ENCODE measurements at places on chromosomes 1 and 21. TPM values are rescaled to one million over a fixed set of nuclear protein-coding genes. Genes with fewer than 3 reads are reported as not detected.
A peak's percentile ranks its signal among the peaks of the same experiment; 100 is the strongest.

DNA sequence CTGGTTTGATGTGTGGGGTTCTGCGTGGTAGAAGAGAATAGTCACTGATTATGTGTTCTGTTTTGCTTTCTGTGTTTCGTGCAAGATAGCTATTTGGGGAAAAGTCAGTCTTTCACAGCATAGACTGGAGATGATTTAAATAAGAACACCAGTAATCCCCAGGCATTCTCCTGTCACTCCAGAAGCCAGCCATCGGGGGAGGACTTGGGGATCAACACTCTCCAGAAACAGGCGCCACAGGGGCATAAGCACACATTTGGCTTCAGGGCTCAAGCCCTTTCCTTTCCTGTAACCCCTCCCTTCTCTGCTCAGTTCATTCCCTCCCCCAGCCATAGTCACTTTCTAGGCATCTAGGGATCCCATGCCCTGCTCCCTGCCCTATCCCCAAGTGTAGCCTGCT is 97.3 kb upstream of the BEND5 start:
- DNase-seq, result no peak

- DNase-seq, result no peak
These were observed 71.6 kb downstream of the ST6GALNAC3 start for GRCh38 chr1:76146184-76146583.

NSUN4 gene
- polyA plus RNA-seq, result 21.4 TPM

- no peak for DNase-seq
These were observed 692.4 kb downstream of the KCNT2 start for GRCh38 chr1:195915826-195916225.

CLDN17 gene
- polyA plus RNA-seq, result not detected

RNF207 gene
- 8.7 TPM for polyA plus RNA-seq

LCE2C gene
- not detected for polyA plus RNA-seq

DNA sequence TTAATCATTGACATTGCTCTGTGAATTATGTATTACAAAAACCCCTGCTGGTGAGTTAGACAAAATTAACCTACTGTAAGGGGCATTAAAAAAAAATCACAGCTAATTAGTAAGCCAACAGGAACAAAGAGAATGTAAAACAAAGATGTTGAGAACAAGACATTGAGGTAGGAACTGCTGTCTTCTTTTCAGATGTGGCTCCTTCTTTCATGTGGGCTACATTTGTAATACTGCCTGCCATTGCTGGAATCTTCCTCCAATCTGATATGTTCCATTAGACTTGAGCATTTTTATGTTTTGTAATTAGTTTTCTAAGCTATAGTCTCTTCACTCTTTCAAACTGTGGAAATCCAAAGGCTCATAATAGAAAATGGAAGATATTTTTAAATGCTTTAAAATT is 353.0 kb downstream of the ADGRL2 start:
- no peak for DNase-seq

CLCA2 gene
- polyA plus RNA-seq, result 0.65 TPM

AMPD1 gene
- not detected for polyA plus RNA-seq

FBLIM1 gene
- polyA plus RNA-seq, result 143 TPM

GRCh38 chr1:223197923-223198627 is 55.0 kb upstream of the TLR5 start:
- DNase-seq, result no peak

ENAH gene
- polyA plus RNA-seq, result 121 TPM

GRCh38 chr21:27802816-27803475 is 836.1 kb upstream of the ADAMTS5 start:
- no peak for DNase-seq

DNA sequence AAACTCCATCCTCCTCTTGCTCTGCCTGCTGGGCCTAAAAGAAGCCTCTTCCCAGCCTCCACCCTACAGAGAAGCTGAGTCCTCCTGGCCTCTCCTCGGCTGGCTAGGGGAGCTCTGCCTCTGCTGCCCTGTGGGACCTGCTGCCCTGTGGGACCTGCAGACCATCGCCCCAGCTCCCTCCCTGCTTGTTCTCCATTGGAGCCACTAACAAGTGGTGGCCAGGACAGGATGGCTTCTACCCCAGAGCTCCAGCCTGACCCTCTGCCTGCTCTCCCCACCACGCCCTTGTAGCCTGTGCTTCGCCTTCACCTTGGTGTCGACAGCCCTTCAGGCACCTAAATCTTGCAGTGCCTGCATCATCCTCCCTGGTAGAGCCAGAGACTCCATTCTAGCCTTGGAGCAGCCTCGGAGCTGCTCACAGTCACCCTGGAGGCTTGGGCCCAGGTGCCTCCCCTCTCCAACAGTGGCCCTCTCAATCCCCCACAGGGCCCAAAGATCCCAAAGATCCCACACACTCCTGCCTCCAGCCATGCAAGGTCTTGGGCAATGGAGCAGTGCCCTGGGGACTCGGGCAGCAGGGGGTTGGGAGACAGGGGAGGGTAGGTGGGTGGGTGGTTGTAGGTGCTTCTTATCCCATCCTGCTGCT is 3.0 kb downstream of the EPS8L3 start:
- no peak for DNase-seq

THBS3 gene
- polyA plus RNA-seq, result 34.6 TPM

GRCh38 chr1:2930913-2931723 is 90.1 kb upstream of the ACTRT2 start:
- DNase-seq, result no peak

OTUD3 gene
- polyA plus RNA-seq, result 3.9 TPM

DNA sequence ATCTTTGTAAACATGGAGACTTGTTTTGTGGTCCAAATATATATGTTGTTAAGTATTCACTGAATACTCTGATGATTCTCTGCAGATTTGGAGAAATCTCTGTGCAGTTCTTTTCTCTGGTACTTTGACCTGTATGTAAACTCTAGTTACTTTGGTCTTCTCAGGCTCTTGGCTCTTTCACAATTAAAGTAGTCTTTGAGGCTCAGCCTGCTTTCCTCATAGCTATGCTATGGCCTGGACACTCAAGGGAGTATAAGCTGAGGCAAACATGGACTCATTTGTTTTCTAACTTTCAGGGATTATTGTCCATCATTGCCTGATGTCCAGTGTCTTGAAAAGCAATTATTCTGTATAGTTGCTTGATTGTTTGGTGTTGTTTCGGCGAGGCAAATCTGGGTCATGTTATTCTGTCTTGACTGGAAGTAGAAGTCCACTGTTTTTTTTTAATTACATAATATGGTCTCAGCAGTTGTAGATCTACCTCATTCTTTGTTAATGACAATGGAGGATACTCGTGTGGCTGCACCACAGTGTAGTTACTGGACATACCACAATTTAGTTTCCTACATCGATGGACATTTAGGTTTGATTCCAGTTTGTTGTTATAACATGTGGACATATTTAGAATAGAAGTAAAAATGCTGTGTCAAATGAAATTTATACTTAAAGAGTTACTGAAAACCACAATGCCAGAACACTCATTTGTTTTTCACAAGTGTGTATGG is 9.2 kb downstream of the PTBP2 start:
- DNase-seq, result no peak

DNA sequence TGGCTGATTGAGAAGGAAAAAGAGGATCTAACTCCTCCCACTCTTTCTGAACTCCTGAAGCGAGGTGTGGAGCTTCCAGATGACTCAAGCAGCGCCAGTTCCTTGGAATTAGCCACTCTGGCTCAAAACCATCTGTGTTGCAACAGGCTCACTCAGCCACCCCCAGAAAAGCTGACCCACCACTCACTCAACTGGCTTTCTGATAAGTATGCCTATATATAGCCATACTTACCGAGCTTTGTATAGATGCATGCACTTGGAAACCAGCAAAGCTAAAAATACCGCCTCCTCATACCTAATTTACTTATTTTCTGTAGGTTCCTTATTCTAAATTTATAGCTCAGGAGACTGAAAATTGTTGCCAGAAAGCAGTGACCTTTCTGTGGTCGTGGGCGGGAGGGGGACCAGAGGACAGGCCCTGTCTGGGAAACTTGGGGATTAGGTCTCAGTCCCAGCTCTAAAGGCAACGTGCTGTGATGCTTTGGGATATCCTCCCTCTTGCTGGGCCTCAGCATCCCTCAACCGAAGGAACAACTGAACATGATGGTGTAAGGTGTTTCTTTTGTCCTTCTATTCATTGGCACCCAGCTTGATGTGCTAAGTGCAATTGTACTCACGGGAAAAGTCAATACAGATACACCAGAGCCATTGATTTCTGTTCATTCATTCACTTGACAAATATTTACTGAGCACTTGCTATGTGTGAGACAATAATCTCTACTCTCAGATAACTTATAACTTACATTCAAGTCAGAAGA is 65.7 kb downstream of the NENF start:
- DNase-seq, result peak; percentile 74

GRCh38 chr1:211551638-211552460 is 27.1 kb downstream of the SLC30A1 start:
- peak; percentile 20 for DNase-seq

MYCL gene
- polyA plus RNA-seq, result 0.77 TPM

SLAMF1 gene
- not detected for polyA plus RNA-seq

Data from AG04450 (cell line).